ENCODE measurements at places on chromosomes 13 and 19.

DNA sequence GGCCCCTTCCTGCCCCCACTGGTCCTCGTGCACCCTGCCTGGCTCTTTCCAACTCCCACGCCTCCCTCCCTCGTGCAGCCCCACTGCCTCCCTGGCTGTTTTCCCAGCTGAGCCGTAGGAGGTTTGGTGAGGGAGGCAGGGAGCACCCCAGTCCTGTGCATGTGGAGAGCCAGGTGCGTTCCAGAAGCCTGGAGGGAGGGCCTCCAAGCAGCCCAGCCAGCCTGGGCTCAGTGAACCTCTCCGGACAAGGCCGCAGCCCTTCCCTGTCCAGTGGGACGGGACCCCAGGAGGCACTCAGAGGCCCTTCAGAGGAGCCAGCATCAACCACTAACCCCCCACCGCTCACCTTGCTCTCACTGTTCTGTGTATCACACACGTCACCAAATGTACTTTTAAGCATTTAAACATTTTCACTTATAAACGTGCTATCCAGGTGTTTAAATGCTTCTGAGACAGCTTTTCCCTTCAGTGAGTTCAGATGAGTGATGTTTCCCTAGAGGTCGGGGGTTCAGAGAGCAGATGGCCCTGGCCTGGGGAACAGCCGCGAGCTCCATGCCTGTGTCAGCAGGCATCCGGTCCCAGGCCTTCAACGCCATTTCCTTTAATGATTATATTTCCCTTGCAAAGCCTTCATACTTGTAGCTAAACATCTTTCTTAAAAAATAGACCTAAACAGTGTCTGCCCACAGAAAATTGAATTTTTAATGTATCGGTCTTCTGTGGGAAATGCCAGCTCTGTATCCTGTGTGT lies 122.6 kb downstream of the ATP11A start:
- DNase-seq: no peak

- no peak for DNase-seq
Measured at GRCh38 chr19:18385675-18386542, at the start of gene GDF15. GDF15 (plus strand) TSS chr19:18386158; CDS start chr19:18386190, 32 bp downstream.

DNA sequence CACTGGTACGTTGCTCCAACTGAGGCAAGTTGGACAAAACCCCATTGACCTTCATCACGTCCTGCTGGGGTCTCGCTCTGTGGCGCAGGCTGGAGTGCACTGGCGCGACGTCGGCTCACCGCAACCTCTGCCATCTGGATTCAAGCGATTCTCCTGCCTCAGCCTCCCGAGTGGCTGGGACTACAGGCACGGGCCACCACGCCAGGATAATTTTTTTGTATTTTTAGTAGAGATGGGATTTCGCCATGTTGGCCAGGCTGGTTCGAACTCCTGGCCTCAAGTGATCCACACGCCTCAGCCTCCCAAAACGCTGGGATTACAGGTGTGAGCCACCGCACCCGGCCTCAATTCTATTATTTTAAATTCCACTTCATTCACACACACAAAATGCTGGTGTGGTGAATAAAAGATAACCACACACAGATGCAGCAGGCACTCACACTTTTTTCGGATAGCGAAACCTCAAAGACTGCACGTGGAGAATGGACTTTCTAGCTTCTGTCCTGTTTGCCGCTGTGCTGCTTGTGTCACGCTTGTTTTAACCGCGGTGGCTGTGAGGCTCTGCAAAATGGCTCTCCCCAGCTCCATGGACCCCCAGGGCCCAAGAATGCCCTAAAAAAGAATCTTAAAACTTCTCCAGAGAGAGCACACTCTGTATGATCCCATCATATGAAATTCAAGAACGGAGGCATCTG lies 58.4 kb downstream of the COL4A1 start:
- no peak for DNase-seq

- DNase-seq: no peak
Measured at GRCh38 chr19:18942692-18943091, 1.7 kb upstream of the HOMER3 start.

DNA sequence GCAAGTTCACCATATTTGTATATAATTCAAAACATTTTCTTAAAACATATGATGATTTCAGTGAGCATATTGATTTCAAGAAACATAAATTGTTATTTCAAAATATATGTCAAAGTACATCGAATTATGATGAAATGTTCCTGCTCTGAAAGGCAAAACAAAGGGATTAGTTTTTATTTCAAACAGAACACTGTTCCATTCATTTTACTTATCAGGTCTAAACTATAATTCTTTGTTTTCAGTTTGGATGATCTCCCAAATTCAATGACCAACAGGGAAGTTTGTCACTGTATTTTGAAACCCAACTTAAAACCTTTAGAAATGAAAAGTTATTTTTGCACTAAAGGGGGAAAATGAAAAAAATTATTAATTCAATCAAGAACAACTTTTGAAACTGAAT lies 610.2 kb downstream of the SLITRK1 start:
- no peak for DNase-seq

DNA sequence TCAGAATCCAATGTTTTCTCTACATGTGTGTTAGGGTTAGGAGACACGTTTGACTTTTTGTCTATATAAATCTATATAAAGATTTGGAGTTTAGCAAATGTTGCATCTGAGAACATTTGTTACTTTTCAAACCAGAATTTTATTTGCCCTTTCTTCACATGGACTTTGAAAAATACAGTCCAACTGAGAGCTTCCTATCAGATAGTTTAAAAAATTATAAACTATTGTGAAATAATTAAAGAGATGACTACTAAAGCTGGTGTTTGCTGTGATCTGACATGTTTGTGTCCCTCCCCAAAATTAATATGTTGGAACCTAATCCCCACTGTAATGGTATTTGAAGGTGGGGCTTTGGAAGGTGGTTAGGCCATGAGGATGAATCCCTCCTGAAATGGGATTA lies 297.1 kb downstream of the ITGBL1 start:
- no peak for DNase-seq

- DNase-seq: peak; percentile 97
Measured at GRCh38 chr19:48735031-48735615, 5.3 kb downstream of the RASIP1 start.

DNA sequence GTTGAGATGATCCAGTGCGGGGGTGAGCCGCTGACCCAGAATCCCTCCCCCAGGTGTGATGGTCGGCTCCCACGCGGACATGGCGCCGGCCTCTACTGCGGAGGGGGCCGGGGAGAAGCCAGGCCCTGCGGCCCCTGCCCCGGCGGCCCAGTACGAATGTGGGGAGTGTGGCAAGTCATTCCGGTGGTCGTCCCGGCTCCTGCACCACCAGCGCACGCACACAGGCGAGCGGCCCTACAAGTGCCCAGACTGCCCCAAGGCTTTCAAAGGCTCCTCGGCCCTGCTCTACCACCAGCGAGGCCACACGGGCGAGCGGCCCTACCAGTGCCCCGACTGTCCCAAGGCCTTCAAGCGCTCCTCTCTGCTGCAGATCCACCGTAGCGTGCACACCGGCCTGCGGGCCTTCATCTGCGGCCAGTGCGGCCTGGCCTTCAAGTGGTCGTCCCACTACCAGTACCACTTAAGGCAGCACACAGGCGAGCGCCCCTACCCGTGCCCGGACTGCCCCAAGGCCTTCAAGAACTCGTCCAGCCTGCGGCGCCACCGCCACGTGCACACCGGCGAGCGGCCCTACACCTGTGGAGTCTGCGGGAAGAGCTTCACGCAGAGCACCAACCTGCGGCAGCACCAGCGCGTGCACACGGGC lies 3.7 kb upstream of the NAT14 start:
- no peak for DNase-seq

DNA sequence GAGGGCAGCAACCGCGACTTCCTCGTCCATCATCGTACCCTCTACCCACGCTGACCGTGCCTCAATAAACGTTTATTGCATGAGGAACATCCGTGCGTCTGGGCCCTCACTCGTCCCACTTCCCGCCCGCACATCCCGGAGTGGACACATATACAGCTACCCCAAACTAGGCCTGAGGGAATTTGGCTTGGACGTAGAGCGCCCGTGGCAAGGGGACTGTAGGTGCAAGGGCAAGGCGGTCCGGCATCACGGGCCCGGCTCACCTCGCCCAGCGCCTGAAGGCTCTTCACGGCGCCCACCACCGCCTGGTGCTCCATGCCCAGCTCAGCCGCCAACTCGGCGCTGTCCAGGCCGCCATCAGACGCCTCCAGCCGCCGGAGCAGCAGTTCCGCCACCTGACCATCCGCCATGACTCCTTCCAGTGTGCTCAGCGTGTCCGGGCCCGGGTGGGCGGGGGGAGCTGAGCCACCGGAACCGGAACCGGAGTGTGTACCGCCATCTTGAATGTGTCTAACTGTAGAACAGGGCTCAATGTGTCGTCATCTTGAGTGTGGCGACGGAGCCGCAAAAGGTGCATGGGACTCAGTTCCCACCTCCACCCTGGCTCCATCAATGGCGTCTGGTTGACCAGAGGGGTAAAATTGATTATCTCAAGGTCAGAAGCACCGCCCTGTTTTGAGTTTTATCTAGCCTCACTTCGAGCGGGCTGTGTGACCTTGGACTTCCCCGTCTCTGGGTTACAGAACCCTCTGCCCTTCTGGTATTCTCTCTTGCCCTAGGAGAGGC lies at the start of gene FARSA:
FARSA (minus strand) TSS at position 425 of the 786 bp plus-strand sequence; CDS start at position 410, 15 bp downstream.
- peak; percentile 82 for DNase-seq

DNA sequence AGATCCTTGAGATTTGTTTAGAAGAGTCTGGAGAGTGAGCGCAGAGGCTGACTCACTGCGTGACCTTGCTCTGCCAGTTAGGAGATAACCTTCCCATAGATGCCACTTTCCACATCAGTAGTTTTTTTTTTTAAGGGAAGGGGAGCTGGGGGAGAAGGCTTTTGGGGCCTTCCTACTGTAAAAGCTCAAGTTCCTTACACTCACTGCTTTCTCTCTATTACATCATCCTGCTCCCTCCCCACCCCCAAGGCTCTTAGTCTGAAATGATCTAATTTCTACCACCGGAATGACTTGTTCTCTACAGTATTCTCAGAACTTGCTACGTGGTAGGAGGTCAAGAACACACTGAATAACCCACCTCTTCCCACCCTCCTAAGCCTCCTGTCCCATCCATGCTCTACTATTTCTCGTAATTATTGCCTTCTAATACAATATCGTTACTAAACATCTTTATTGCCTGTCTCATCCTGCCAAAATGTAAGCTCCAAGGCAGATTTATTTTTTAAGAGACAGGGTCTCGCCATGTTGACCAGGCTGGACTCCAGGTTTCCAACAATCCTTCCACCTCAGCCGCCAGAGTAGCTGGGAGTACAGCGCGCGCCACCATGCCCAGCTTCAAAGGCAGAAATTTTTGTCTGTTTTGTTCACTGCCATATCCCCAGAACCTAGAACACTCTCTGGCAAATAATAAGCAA lies 1.2 kb downstream of the LONP1 start:
- no peak for DNase-seq

DNA sequence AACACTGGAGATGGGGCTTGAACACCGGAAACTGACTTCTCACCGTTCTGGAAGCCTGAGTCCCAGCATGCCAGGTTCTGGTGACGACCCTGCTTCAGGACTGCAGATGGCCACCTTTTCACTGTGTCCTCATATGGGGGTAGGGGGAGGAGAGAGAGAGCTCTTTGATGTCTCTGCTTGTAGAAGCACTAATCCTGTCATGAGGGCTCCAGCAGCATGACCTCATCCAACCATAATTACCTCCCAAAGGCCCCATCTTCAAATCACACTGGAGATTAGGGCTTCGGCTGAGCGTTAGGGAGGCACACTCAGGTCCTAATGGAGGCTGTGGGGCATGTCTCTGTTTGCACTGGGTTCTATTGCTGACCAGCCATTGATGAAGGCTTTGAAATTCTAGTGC lies 255.3 kb downstream of the TEX29 start:
- no peak for DNase-seq

DNA sequence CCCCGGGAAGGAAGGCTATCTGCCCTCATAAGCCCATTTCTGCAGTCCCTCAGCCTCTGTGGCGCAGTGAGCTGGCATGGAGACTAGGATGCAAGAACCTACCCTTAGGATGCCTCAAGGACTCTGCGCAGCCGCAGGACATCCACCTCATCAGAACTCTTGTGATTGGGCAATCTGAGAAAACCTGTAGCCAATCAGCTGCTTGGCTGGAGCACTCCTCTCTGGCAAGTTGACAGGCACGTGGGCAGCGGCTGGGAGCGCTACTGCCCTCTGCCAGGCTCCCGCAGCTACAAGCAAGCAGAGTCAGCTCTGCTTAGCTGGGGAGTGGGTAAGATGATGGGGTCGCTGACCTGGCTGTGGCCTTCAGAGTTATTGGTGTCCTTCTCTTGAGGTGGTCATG lies 1.5 kb upstream of the ECSIT start:
- peak; percentile 86 for DNase-seq

DNA sequence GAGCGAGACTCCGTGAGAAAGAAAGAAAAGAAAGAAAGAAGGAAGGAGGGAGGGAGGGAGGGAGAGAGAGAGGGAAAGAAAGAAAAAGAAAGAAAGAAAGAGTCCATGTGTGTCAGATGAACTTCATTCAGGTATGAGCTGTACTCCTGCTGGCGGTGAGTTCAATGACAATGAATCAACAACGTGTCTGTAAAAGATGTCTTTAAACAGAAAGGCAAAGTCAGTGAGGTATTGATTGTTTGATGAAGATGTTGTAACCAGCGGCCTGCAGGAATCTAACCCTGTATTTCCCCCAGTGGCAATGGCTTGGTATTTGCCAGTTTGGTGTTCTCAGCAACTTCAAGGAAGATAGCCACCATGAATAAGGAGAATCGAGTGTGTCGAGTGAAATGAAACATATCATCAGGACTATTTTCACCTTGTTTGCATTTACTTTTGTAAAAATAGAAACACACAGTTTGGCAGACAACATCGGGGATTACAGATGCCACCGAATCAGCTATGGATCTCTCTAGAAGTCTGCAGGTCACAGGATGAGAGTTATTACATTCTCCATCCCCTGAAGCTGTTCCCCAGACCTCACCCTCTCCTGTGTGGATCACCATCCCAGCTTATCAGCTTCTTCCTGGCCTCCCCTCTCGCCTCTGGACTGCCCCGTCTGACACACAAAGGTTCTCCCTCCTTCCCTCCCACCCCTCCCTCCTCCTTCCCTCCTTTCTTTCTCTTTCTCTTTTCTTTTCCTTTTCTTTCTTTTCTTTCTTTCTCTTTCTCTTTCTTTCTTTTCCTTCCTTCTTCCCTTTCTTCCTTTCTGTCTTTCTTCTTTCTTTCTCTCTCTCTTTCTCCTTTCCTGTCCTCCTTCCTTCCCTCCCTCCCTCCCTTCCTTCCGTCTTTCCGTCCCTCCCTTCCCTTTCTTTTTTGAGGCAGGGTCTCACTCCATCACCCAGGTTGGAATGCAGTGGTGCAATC lies 8.2 kb upstream of the SBK3 start:
- DNase-seq: no peak

DNA sequence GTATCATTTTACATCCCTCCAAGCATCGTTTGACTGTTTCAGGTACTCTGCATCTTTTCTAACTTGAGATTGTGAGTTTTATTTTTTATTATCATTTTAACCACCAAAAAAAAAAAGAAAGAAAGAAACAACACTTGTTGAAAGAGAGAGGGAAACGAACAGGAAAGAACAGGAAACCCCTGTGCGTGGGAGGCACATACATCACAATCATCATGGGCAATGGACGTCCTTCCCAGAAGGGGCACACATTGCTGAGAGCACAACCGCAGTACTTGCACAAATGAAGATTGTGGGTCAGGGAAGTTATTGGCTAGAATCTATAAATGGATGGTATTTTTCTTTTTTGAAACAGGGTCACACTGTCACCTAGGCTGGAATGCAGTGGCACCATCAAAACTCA lies 1.7 kb downstream of the CLC start:
- no peak for DNase-seq

Data from D721Med (cell line).